RPMI7951 (cell line): ENCODE measurements at places on chromosomes 5 and 9. TPM values are rescaled to one million over a fixed set of nuclear protein-coding genes. Genes with fewer than 3 reads are reported as not detected.

C5orf46 gene
- 0.36 and 1.5 TPM in 2 replicates for total RNA-seq

EGR1 gene
- total RNA-seq: 1.1 and 1.7 TPM in 2 replicates

DNA sequence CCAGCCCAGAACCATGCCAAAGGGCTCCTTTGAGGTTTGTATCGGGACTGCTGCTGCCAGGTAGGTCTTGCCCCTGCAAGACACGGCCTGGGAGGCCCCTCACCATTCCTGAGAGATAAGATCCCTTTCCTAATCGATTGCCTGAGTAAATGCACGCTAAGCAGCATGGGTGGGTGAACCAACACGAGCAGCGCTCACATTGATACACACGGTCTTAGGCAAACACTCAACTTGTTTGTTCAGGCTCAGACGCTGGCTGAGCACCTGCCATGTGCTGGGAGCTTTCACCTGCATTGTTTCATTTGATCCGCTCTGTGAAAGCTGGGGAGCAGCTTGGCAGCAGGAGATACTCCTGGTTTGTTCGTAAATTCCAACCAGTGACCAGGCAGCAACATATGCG lies 76.9 kb upstream of the NEURL1B start:
- no peak for DNase-seq

DNA sequence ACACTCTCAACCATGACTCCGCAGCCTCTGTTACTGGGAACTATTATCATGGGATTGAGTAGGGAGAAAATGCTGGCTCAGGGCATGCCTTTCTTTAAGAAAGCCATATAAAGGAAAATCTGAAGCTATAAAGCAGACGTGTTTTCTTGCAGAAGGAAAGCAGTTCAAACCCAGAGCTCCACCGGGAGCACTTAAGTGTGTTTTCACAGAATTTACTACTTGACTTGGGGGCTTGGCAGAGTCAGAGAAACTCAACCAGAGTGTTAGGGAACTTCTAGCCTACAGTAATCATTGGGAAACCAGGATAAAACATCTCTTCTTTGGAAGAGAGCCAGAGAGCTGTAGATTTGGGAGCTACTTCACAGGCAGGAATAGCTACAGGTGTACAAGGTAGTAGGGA lies 283.4 kb upstream of the ADRA1B start:
- DNase-seq: no peak

DNA sequence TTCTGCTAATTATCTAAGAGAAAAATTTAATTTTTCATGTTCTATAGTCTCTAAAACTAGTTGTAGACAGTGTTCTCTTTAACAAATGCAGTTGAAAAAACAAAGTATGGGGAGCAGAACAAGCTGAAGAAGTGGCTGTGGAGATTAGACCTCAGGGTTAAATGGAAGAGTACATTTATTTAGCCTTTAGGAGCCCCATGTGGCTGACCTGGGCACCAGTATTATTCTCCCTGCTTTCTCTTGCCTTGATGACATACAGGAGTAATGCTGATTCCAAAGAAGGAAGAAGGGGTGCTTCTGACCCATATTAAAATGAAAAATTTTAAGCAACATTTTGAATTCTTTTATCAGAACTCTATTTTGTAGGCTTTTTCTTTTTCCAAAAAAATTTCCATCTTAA lies 312.3 kb upstream of the RIOK2 start:
- DNase-seq: no peak

- DNase-seq: peak; percentile 36
Measured at GRCh38 chr9:111399772-111400563, 69.9 kb upstream of the OR2K2 start.

CNTNAP3B gene
- total RNA-seq: 0.78 and 1.3 TPM in 2 replicates

- DNase-seq: peak; percentile 19
Measured at GRCh38 chr9:134165357-134166315, 1.3 kb upstream of the RNU6ATAC start.

CPLANE1 gene
- 8.4 and 14.1 TPM in 2 replicates for total RNA-seq

- peak; percentile 40 for DNase-seq
Measured at GRCh38 chr5:38465061-38465460, 91.4 kb downstream of the LIFR start.

SMIM33 gene
- not detected in 2 replicates for total RNA-seq

DNA sequence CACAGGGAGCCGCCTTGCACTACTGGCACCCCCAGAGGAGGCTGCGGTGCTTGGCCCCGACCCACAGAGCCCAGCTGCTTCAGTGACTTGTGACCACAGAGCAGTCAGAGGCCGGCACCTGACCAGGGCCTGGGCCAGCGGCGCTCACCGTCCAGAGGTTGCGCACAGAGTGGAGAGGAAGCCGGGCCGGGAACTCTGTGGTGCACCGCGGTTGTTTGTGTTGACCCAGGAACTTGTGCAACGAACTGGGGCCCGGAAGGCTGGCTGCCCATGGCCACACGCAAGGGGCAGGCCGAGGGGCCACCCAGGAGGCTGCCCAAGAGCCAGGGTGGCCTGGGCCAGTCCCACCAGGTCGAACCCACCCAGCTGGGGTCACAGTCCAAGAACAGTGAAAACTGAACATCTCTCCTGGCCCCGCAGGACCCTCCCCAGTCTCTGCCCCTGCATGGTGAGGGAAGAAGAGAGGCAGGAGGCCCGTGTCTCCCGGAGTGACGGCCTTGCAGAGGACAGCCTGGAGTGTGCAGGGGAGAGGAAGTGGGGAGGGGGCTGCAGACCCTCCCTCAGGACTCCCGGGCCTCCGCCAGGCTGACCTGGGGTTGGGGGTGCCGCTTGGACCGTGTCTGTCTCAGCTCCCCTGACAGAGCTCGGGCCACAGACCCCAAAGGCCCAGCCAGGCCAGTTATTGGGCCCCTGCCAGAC lies 42.8 kb upstream of the EGFL7 start:
- peak; percentile 44 for DNase-seq

DNA sequence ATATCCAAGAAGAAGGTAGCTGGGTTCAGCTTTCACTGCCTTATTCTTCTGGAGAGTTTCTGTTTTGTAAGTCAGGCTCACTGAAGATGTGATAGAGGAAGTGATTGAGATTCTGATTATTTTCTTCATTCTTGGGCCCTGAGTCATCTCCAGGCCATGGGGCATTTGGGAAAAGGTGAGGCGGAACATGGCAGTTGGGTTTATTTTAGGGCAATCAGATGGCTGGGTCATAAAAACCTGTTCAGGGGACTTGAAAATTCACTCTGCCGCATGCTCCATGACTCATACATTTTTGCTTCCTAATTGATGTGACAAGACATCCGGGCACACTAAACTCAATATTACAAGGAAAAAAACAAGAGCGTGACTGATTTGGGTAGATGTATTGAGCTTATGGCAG lies 265.7 kb upstream of the KLF4 start:
- peak; percentile 98 for DNase-seq

GAPT gene
- total RNA-seq: not detected in 2 replicates

IFNA13 gene
- not detected in 2 replicates for total RNA-seq

C7 gene
- total RNA-seq: not detected in 2 replicates

GRCh38 chr5:88544671-88545070 lies 276.0 kb upstream of the TMEM161B start:
- no peak for DNase-seq

VLDLR gene
- 10.8 and 11.5 TPM in 2 replicates for total RNA-seq

DNA sequence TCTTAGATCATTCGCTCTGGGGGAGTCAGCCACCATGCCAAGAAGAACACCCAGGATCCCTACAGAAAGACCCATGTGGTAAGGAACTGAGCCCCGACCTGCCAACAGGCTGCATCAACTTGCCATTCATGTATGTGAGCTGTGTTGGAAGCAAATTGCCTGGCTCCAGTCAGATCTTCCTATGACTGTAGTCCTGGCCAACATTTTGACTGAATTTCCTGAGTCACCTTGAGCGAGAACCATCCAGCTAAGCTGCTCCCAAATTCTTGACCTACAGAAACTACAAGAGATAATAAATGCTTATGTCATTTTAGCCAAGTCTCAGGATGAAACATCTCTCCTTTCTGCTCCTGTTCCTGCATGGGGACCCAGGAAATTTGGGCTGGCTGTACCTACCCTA lies 40.0 kb upstream of the SLC44A1 start:
- no peak for DNase-seq

PLCXD3 gene
- 0.20 and 0.36 TPM in 2 replicates for total RNA-seq

GRCh38 chr5:22277006-22277405 lies 576.1 kb downstream of the CDH12 start:
- DNase-seq: no peak

NME5 gene
- total RNA-seq: 0.29 and 0.36 TPM in 2 replicates

TRIM7 gene
- total RNA-seq: 16.1 and 20.6 TPM in 2 replicates

GRCh38 chr9:83196946-83197345 lies 134.0 kb upstream of the RASEF start:
- DNase-seq: no peak

DNA sequence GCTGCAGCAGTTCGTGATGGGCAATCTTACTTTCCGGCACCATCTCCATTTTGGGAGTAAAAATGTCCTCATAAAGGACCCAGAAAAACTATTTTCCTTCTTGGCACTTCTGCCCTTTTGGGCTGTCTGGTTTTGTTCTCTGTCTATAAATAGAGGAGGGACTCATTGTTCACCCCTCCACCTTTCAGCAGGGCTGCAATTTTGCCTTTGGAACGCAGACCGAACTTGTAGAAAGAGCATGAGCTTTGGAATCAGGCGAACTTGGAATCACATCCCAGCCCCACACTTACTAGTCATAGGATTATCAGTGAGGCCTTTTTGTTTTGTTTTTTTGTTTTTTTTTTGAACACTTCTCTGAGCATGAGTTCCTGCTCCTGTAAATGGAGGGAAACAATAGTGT lies 178.1 kb upstream of the IL12B start:
- DNase-seq: no peak

DNA sequence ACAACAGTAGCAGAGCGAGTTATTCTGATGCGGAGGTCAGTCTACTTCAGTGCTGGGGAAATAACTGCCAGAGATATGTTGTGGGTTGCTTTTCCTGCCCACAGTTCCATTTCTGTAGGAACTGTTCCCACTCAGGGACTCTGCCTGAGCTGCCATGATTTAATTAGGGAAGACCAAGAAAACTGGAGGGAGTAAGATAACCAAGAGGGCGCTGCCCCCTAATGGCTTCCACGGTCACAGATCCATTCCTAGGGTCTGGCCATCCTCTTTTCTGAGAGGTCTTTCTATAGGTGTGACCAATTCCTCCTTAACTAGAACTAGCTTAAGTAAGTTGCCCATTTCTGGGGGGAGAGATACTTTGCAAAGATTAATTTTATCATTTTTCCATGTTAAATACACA lies 125.9 kb downstream of the APBA1 start:
- no peak for DNase-seq

OR1J4 gene
- total RNA-seq: not detected in 2 replicates

- peak; percentile 82 for DNase-seq
Measured at GRCh38 chr9:117485176-117485575, 70.3 kb upstream of the ASTN2 start.

CTSV gene
- total RNA-seq: 9.1 TPM in 2 replicates

- no peak for DNase-seq
Measured at GRCh38 chr5:32280656-32281081, 32.1 kb downstream of the MTMR12 start.

DNA sequence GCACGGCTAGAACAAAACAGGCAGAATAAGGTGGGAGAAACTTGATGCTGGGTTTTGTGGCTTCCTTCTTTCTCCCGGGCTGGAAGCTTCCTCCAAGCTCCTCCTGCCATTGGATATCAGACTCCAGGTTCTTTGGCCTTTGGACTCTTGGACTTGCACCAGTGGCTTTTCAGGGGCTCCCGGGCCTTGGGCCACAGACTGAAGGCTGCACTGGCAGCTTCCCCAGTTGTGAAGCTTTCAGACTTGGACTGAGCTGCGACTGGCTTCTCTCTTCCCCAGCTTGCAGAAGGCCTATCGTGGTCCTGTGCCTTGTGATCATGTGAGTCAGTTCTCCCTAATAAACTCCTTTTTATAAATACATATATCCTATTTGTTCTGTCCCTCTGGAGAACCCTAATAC lies 364.4 kb downstream of the DNAH5 start:
- peak; percentile 60 for DNase-seq

DNA sequence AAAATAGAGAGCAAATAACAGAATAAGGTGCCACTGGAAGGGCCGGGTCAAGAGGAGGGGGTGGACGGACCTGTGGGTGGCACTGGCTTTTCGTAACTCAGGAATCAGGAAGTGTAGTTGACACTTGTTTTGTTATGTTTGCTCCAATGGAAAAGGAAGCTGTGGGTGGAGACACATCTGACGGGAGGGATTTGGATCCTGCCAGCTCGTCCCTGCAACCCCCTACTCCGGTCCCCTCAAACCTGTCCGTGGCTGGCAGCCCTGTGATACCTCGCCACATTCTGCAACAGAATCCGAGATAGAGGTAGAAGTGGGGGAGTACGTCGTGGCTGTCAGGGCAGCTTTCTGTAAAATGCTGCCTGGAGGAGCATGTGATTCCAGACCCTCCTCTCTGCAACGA lies 104.2 kb upstream of the IER5L start:
- DNase-seq: no peak

- DNase-seq: peak; percentile 15
Measured at GRCh38 chr5:127031863-127032232, 1.5 kb upstream of the MARCHF3 start.

TEK gene
- not detected in 2 replicates for total RNA-seq

DNA sequence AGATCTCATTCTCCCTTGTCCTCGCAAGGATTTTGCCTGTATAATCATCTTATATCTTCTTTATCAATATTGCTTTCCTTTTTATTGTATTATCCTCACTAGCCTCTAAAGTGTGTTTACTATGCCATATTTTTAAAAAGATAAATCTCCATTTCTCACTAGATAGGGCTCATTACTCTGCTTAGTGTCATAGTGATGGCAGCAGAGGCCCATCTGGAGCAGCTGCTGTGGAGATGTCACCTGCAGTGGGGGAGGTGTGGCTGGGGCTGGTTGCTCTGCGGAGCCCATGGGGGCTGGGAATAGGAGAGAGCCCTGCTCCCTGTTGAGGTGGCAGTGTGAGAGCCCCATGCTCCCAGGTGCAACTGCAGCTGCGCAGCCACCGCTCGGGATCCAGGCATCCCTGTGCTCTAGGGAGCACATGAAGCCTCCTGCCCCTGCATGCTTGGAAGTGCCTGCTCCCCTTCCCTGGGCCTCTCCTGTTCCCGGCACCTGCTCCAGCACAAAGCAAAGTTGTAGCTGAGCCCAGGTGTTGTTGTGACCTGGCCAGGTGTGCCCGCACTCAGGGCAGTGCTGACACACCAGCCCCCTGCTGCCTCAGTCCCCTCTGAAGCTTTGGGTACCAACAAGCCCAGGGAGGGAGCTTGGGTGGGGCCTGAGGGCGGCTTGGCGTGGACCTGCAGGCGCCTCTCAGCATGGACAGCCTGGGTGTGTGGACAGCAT lies 144.6 kb upstream of the MRPS30 start:
- no peak for DNase-seq

DNA sequence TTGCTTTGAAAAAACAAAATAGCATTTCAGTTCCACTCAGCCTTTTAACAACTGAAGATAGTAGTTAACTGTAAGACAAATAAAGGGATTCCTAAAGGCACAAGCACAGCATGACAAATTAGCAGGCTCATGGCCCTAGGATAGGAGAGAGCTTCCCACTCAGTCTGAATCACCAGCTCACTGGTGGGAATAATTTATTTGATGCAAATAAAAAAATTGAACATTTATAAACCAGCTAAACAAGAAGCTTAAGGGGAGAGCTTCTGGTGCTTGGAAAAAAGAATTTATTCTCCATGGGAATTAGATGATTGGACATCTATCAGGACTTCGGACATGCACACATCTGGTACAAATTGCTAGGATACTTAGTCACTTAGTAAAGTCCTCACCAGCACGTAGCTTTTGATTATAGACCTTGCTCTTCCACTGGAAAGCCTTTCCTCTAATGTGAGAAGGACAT lies 294.1 kb upstream of the TNC start:
- DNase-seq: peak; percentile 76

WDR31 gene
- total RNA-seq: 0.39 and 0.72 TPM in 2 replicates
